ENCODE measurements at places on chromosomes 1 and 21.

DNA sequence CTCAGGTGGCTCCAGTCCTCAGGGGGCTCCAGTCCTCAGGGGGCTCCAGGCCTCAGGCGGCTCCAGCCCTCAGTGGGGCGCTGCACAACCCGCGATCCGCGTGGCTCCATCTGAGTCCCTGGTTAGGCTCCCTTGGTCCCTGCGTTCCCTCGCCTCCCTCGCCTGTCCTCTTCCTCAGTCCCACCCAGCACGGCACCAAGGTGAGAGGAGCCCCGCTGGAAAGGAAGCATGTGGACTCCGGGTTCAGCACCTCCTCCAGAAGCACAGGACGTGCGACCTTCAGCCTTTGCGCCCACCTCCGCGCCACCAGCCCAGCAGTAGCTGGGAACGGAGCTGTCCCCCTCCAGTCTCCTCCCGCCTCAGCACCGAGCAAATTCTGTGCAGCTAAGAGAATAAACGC lies 8.1 kb upstream of the OR2M5 start:
- no peak for DNase-seq

- DNase-seq: no peak
These were observed 50.7 kb upstream of the KCNE2 start for GRCh38 chr21:34313116-34313515.

DNA sequence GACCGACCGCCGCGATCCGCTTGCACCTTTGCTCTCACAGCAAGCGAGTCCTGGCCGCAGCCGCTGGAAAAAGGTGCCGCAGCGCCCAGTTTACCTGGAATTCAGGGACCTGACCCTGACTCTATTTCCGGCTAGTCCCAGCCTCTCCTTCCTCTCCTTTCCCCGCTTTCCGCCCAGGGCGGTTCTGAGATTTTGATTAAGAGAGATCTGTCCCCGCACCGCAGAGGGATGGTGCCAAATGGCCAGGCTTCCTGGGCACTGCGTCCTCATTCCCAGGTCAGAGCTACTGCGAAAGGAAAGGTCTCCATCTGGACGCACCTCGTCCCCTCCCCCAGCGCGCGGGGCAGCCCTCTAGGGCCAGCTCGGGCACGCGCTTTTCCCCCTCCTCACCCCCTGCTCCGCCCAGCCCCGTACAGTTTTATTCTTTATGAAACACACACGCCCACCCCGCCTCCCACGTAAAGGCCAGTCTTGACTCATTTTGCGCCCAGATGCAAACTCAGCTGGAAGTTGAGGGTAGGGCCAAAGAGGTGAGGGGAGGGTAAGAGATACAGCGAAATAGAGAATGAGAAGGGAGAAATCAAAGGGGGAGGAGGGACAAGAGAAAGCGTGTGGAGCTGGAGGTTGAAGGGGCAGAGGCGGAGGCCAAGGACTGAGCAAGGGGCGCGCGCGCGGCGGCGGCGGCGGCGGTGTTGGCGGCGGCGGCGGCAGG lies 411.8 kb upstream of the ESRRG start:
- DNase-seq: no peak

- no peak for DNase-seq
These were observed 456.5 kb downstream of the DPYD start for GRCh38 chr1:97464305-97464704.

- no peak for DNase-seq
These were observed 64.2 kb upstream of the KIF26B start for GRCh38 chr1:245090491-245091090.

DNA sequence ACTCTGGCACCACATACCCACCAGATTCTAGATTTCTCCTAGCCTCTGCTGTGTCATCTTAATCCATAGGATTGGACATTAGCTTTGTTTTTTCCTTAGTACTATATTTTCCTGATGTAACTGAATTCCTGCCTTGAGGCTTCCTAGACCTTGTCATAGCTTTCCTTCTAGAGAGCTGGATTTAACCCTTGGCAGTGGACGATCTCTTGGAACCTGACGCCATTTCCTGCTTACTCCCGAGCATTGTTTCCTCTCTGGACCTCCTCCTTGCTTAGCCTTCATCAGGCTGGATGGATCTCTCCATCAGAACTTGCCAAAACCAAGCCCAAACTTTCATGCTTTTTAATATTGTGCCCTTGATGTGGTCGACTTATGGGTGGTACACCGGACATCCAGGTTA lies 1.5 kb downstream of the APOBEC4 start:
- no peak for DNase-seq

DNA sequence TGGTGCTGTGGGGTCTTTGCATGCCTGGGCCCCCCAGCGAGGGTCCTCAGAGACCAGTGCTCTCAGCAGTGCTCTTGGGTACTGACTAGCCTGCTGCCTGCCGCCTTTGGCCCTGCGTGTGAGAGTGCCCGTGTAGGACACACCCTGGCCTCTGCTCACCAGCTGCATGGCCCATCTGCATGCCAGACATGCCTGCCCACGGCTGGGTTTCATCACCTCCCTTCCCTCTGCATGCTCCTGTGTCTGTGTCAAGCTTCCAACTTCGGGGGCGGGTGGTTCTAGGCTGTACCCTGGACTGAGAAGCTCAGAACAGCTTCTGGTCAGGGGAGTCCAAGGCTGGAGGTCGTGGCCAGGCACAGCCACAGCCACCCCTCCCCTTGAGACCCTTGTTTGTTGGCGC lies 56.9 kb downstream of the PTPRF start:
- no peak for DNase-seq

DNA sequence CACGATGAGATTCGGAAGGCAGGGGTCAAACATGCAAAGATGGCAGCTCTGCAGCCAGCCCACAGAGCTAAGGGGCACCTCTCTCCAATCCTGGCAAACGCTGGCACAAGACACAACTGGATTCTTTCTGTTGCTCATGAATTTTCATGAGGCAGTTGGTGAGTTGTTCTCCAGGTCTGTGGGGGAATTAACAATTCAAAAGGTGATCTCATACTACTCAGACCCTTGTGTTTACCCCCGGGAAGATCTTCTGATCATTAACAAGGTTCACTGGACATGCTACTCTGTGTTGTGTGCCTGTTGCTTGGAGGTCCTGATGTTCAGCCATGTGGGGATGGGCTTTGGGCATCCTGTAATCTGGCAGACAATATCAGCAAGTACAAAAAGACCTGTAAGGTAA lies 128.9 kb downstream of the HHAT start:
- DNase-seq: no peak

DNA sequence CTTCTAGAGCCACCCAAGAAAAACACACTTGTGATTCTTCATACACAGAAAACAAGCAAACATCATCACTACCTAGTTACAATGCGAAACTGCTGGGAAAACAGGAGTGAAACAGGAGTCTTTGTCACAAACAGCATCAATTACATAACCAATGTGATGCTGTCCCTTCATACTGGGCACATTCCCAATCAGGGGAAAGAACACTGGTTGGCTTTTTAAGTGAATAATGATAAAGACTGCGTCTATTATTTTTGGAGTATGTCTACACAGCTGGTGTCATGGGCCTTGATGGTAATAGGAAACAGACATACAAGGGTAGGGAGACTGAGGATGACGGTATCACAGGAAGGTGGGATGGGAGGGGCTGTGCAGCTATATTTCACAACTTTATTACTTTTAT lies 43.3 kb downstream of the SIPA1L2 start:
- no peak for DNase-seq

- no peak for DNase-seq
These were observed 82.3 kb downstream of the LTN1 start for GRCh38 chr21:28910280-28910887.

GRCh38 chr1:6123083-6123482 lies 57.0 kb downstream of the CHD5 start:
- no peak for DNase-seq

GRCh38 chr1:47388891-47389238 lies 27.2 kb upstream of the FOXE3 start:
- no peak for DNase-seq

- no peak for DNase-seq
These were observed 22.4 kb downstream of the TCP10L start for GRCh38 chr21:32562915-32563314.

GRCh38 chr21:41241341-41241740 lies 73.4 kb downstream of the BACE2 start:
- no peak for DNase-seq

Measured in DMS79 (cell line).